ENCODE measurements at places on chromosomes 16 and 17.

- DNase-seq = no peak
Observed at GRCh38 chr17:67377488-67378453, 690 bp downstream of the PITPNC1 start.

- DNase-seq = peak; percentile 76
Observed at GRCh38 chr16:2663553-2664546, 18.5 kb upstream of the KCTD5 start.

DNA sequence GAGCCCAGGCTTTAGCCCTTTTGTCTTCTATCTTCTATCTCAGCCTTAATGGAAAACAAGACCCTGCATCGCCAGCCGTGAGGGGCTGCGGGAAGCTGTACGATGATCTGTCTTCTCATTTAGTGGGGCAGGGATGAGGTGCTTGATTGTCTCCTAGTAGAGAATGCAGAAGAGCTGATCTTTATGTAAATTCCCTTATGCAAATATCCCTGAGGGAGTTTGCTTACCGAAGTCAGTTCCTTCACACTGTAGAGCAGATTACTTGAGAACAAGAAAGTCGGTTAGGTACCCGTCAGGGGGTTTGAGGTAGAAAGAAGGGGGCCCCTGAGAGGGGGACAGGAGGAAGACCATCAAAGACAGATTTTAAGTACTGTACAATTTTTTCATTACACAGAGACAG, 66.2 kb downstream of the IRF8 start:
- no peak for DNase-seq

DNA sequence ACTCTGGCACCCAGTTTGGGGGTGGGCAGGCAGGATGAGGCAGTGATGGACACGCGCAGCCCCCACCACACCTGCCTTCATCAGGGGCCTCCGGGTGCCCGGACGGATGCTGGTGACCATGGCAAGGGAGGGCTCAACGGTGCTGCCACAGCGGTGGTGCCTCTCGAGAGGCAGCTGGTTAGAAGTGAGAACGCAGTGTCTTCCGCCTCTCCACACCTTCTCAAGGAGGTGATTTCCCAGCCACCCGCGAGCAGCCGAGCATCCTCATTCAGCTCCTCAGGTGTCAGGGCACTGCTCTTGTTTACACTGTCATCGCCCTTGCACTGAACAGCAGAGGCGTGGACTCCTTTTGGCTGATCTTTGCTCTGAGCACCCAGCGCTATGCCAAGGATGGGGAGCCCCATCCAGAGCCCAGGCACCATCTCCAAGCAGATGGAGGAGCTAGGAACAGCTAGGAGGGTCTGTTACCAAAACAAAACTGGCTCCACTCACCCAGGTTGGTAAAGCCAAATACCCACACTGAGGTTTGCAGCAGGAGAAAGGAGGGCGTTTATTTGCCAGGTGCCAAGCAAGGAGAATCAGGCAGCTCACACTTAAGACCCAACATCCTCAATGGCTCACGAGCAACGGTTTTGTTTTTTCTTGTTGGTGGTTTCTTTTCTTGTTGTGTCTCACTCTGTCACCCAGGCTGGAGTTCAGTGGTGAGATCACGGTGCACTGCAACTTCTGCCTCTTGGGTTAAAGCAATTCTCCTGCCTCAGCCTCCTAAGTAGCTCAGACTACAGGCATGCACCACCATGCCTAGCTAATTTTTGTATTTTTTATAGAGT, 174.3 kb upstream of the TNRC6C start:
- no peak for DNase-seq

- no peak for DNase-seq
Observed at GRCh38 chr17:73576556-73577098, 67.6 kb downstream of the SDK2 start.

DNA sequence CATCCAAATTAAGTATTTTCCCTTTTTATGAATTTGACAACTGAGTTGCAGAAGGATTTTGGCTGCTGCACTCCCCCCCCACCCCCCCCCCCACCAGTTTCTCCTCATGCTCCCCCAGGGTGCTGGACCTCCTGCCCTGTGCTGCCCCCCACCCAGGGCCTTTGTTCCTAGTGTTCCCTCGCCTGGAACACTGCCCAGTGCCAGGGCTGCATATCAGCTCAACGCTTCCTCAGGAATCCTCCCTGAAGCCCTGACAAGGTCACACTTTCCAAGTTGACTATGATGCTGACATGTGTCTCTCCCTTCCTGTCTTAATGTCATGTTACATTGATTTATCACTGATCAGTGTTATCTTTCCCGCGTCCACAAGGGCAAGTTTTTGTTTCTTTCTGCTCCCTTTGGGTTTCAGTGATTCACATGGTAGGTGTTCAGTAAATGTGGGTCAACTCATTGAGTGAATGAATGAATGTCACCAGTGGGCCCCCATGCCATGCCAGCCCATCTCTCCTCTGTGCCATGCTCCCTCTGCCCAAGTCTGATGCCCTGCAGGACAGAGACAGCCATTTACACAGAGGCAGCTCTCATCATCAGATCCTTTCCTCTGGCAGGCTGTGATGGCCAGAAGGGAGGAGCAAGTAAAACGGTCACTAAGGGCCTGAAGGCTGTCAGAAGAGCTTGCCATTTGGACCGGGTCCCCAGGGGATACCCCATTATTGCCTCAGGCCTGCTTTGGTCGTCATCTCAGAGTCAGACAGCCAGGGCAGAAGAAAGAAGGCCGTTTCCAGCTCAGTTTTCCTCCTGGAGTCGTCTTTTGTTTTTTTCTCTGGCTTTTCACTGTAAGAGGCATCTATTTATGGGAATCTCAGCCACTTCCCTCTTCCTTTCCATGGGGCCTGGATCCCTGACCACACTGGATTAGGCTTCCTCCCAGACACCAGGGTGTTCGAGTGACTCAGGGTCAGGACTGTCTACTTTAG, 386.2 kb downstream of the SNX29 start:
- DNase-seq = peak; percentile 8

DNA sequence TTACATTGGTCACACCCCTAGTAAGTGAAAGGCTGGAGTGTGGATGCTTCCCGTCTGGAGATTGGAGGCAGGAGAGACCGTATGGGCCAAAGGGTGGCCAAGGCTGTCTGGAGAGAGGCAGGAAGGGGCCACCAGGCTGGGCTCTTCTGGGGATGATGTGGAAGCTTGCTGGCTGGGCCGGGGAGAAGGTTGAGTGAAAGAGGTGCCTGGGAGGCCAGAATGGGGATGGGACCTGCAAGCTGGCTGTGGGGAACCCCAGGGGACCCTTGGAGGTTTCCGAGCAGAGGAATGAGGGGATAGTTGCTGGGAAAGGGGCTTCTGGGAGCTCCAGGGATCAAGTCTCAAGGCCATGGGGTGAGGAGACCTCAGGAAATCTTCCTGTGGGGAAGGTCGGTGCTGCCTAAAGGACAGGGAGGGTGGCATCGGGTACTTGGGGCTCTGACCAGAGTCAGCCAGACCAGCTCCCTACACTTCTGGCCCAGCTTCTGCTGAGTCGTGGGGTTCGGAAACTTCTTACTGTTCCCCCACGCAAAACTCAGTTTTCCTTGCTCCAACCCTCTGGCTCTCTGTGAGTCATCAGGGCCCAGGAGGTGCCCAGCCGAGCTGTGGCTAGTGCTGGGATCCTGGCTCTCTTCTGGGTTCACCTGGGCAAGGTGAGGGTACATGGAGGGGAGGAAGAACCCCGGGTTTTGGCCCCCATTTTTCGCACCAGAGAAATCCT, 3.1 kb downstream of the MRC2 start:
- DNase-seq = no peak

- DNase-seq = peak; percentile 45
Observed at GRCh38 chr17:3639981-3640596, 3.5 kb downstream of the CTNS start.

DNA sequence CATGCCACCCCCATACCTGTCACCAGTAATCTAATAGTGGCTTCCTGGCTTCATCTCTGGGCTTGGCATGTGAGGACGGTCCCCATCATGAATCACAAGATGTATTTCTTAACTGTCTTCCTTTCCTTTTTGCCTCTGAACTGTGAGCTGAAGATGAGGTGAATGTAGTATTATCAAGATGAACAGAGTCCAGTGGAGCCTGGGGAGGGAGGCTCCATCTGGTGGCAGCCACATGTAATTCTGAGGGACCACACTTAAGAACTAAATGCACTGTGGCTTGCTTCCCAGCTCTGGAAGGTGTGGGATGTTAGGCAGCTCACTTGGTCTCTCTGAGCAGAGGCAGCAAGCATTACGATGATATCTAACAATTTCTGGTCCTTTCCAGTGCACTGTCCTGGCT, 354.9 kb upstream of the ASIC2 start:
- DNase-seq = no peak

GRCh38 chr16:12176051-12176450, 199.5 kb downstream of the SNX29 start:
- DNase-seq = no peak

- DNase-seq = no peak
Observed at GRCh38 chr17:34733333-34733732, 154.0 kb downstream of the TMEM132E start.

DNA sequence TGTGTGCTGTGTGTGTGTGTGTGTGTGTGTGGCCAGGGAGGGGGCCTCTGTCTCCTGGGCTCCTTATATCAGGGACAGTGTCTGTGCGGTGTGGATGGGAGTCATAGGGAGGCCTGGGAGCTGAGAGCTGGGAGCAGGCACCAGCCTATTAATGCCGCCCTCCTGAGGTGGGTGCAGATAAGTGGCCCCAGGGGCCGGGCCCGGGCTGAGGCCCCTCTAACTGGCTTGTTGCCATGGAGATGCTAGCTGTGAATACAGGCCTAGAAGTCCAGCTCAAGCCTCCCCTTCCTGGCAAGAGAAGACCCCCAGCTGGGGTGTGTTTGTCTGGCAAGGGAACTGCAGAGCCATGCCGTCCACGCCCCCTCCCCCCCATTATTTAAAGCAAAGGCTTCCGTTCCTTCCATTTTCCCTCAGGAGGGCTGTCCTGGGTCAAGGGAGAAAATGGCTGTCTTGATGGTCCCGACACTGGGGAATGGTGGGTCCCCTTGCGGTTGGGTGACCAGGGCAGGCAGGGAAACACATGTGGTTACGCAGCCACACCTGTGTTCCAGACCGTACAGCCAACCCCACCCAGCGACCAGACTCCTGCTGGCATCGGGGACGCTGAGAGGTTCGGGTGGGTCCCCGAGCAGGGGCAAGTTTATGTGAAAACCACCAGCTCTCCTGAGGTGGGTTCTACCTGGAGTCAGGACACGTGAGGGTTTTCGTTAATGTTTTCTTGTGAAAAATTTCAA, 141.1 kb downstream of the MRM1 start:
- DNase-seq = no peak

GRCh38 chr16:1401061-1401757, 13.3 kb downstream of the UNKL start:
- DNase-seq = no peak

GRCh38 chr17:48173191-48173984, 65.8 kb downstream of the SNX11 start:
- no peak for DNase-seq

DNA sequence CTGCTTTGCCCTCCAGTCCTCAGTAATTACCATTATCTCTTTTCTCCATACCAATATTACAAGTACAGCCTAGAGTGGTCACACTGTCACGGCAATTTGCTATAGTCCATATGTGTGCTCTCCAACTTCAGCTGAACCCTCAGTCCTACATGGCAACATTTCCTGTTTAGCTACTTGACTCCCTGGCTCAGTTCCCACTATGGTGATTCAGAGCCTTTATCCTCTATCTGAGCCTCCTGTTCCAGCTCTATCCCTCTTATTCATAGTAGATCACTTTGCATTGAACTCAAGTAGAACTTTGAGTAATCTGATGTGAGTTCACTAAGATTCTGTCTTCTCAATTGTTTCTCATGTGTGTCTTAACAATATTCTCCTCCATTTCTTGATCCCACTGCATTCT, 43.7 kb upstream of the GOSR1 start:
- DNase-seq = peak; percentile 40

DNA sequence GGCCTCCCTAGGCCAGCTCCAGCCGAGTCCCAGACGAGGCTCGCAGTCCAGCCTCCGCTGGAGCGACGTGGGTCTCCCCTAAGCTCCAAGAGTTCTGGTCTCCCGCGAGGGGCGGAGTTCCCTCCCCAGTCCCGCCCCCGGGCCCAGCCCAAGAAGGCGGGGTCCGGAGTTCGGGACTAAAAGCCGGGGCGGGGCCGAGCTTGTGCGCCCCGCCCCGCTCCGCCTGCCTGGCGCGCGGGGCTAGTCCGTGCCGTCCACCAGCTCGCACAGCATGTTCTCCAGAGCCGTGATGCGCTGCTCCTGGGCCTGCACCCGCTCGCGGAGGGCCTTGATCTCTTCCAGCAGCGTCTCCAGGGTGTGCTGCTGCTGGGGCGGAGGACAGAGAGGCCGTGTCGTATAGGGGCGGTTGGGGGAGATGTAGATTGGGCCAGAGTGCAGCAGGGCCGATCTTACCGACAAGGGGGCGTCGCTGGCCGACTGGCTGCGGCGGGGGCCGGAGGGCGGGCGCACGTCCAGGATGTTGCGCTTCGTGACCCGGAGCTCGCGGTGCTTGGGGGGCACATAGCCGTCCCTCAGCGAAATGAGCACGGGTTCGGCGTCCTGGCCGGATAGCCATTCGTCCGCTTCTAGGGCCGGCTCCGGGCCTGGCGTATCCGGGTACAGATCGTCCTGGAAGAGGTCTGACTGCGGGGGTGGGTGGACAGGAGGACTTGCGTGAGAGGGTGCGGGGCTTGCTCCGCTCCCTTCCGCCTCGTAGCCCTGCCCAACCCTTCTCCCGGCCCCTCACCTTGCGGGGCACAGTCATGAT, 7.0 kb downstream of the CORO6 start:
- no peak for DNase-seq
